ENCODE measurements at places on chromosomes 12 and 14. TPM values are rescaled to one million over a fixed set of nuclear protein-coding genes. Genes with fewer than 3 reads are reported as not detected.

DNA sequence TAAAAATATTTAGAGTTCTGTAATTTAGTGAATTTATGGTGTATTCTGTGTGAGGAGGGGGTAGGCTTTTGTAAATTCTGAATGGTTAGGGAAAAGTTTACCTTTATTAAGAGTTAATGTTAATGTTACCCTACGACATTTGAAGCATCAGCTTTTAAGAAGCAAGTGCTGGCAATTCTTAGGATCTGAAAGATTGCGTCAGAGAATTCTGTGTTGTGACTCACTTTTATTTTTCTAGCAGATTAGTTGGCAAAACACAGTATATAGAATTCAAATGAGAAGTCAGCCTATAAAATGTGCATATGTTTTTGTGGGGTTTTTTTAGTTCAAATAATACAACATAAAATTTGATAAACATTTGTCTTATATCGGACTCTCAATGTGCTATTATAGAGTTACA, 97.6 kb downstream of the RAD52 start:
- DNase-seq, result no peak

GRCh38 chr14:67446371-67447032, 34.5 kb upstream of the PLEK2 start:
- no peak for DNase-seq

GRCh38 chr12:24561882-24562770, 386.8 kb downstream of the BCAT1 start:
- peak; percentile 52 for DNase-seq

DNA sequence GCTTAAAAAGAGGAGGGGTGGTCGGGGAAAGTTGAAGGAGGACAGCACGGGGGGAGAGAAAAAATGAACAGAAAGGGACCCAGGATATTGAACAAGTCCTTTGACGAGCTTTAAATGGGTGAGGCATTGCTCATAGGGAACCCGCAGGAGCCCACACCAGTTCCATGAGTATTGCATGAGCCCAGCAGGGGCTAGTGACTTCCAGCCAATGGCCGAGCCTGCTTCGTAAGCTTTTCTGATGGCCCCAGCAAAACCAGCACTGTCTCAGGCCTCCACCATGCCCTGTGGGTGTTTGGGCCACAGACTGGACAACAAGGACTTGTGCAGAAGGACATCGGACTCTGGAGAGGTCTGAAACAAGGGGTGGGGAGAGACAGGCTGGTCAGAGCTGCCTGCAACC, 109.5 kb downstream of the ZFP36L1 start:
- no peak for DNase-seq

DNA sequence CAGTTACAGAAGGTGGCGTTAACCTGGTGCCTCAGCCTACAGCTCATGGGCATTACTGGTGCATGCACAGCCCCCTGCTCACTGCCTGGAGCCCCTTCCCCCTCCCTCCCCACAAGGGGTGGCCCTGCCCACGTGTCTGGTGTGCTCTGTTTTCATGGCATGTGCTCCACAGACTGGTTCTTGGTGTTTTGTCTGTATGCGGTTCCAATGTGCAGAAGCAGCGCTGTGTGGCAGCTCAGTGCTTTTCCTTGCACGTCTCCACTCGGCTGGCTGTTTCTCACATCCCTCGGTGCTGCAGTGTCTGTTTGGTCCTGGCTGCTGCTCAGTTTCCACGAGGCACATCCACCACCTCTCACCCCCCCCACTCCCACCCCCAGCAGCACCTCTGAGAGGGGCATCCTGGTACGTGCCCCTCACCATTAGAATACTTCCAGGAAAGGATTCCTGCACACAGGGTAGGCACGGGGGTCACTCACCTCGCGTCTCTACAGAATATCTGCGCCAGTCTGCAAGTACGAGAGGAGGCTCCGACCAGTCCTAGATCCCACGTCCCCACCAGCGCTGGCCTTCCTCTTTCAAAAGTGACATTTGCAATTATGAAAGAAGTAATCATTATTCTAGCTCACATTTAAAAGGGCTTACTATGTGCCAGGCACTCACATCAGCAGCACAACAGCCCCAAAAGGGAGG, 27.1 kb downstream of the DIO3 start:
- no peak for DNase-seq

DNA sequence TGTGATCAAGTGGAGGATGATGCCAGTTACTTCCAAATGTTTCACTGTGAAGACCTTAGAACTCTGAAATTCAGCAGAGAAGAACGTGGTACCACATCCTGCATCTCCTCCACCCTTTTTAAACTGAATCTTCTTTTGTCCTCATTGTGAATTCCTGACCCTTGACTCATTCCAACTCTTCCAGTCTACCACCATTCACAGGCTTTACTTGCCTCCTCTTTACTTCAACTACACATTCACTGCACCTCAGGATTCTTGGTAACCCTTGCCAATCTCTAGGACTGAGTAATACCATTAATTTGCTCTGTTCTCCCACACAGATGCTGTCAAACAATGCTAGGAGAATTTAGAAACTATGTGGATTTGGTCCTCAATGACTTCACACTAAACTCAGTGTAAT, 37.3 kb downstream of the PPP1R12A start:
- DNase-seq, result peak; percentile 40

DNA sequence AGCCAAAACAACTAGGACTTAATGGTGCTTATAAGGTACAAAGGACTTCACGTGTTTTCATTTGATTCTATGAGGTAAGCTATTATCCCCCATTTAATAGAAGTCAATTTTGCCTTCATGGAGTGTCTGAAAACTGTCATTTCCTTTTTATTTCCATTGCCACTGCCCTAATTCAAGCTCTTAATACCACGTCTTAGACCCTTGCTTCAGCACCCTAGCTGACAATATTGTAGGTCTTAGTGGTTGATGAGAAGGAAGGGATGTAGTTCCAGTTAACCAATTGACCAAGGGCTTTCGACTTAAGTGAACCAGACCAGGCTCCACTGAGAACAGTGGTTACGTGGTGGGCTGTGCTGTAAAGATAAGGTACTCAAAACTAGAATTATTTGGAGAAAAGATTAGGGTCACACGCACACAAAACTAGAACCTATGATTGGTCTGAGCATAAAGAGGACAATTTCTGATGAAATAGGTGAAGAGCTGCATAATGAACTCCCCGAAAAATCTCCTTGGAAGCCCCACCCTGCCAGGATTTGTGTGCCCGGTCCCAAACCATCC, 9.6 kb upstream of the ASIC1 start:
- DNase-seq, result no peak

DNA sequence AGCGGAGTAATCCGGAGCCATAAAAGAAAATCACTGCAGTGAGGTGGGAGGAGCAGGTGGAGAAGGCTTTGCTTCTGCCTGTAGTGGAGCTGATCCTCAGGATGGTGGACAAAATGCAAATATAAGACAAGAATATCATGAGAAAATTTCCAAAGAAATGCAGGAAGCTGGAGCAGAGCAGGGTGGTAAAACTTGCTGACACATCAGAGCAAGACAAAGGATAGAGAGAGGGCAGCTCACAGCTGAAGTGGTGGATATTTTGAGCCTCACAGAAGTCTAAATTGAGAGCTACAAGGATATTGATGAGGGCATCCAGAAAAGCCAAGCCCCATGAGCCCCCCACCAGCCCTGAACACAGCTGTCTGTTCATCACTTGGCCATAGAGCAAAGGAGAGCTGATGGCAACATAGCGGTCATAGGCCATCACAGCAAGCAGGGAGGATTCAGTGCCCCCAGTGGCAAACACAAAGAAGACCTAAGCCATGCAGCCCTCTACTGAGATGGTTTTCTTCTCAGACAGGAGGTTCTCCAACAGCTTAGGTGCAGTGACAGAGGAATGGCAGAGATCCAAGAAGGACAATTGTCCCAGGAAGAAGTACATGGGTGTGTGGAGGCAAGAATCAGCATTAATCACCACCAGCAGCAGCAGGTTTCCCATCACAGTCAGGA, 30.0 kb upstream of the ANP32D start:
- DNase-seq, result no peak

DNA sequence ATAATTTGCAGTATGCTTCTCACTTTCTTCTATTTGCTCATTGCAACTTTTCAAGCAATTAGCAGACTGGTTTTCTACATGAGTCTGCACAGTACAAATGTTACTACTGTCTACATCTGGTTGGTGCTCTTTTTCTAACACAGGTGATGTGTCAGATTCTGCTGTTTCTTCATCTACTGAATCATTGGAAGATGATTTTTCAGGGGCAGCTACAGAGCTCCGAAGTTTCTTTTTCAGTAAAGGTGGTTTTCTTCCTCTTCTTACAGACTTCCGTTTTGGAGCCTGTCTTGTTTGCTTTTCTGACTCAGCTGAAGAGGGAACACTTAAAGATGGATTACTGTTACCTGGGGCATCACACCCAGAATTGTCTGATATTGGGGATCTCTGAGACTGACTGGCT, 62.1 kb downstream of the SCAF11 start:
- no peak for DNase-seq

GRCh38 chr14:88599326-88599725, 36.5 kb downstream of the ZC3H14 start:
- no peak for DNase-seq

DNA sequence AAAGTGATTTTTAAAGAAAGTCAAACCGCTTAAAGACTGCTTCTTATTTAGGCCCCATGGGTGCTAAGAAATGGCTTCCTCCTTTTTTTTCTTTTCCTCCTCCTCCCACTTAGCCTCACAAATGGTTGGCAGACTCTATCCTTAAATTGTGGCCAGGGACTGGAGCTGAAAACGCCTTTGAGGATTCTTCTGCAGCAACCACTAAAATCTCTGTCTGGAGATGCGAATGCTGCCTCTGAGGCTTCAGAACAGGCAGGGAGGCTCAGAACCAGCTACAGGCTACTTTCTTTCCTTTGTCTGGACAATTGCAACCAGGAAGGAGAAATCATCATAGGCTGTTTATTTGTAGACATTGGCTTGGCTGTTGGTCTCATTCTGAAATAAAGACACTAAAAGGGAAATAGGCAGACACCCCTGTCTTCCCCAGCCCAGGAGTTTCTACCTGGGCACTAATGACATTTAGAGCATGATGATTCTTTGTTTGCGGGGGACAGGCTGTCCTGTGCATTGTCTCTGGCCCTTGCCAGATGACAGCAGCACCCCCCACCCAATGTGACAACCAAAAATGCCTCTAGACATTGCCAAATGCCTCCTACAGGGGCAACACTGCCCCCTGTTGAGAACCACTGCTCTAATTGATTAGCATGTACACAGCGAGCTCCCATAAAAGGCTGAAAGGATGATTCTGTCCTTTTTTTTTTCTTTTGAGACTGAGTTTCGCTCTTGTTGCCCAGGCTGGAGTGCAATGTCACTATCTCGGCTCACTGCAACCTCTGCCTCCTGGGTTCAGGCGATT, 50.3 kb downstream of the MAP1LC3B2 start:
- DNase-seq, result no peak

DNA sequence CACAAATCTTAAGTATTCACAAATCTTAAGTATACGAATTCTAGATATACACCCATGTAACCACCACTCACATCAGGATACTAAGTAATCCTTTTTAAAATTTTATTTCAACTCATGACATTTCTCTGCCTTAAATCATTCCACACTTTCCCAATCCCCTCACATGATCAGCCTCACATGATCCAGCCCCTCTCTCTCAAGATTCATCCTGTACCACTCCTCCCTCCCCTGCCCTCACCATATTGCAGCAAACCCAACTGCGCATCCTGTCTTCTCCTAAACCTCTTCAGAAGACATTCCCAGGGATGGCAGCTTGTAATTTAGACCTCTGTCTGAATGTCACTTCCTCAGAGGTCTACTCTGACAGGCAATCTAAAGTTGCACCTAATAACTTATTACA, 1.7 kb upstream of the EIF4B start:
- no peak for DNase-seq

- peak; percentile 30 for DNase-seq
These were observed 37.4 kb downstream of the RASSF8 start for GRCh38 chr12:25995906-25996305.

DNA sequence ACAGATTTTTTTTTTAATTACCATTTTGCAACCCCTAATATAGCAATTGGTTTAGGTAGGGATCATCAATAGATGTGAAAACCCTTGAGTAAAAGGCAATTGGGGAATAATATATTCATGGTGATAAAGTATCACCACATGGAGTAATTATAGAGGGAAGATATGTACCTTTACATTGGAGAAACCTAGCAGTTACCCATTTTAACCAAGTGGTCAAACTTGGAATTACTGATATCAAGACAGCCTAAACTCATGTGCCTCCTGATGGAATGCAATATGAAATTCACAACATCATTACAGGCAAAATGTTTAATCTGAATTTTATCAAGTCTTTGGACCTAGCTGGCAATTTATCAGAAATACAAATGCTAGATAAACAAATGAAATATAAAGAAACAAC, 6.7 kb upstream of the SLC10A1 start:
- DNase-seq, result no peak

- DNase-seq, result peak; percentile 48
These were observed 12.7 kb downstream of the CPSF6 start for GRCh38 chr12:69252033-69252432.

DNA sequence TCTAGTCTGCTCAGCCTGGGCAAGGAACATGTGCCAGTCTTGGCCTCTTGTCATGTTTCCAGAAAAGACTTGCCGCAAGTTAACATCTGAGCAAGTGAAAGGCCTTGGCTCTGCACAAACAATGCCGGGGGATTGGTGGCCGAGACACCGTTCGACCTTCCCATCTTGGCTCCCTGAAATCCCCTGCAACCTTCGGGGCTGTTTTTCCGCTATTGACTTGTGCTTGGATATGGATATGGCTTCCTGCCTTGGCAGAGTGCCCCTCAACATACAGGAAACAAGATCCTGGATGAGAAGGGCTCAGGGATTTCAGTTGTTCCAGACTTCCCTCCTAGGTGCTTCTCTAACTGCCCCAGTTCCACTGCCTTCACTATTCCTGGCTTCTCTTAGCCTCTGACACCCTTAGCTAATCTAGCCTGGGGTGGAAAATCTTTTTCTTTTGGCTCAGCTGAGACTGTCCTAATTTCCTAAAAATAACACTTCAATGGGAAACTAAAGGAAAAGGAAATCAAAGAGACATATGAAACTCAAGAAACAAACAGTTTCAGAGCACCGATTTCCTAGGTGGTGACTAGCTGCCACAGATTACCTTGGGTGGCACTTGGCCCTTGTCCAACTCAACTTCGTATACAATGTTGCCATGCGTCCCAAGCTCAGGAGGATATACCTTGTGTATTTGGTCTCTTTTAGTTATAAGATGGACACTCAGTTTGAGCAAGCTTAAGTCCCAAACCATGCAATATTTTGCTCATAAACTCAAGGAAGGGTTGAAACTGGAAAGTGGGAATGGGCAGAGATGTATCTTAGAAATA, 33.9 kb downstream of the RDH12 start:
- DNase-seq, result no peak

DHRS2 gene
- total RNA-seq, result 17.2 TPM

ZNF385A gene
- 5.3 TPM for total RNA-seq

PTCSC3 gene
- total RNA-seq, result not detected

PLEK2 gene
- not detected for total RNA-seq

REM2 gene
- not detected for total RNA-seq

OTX2 gene
- not detected for total RNA-seq

MPHOSPH9 gene
- total RNA-seq, result 61.8 TPM
